ENCODE measurements at places on chromosomes 12 and 14.
A peak's percentile ranks its signal among the peaks of the same experiment; 100 is the strongest.

DNA sequence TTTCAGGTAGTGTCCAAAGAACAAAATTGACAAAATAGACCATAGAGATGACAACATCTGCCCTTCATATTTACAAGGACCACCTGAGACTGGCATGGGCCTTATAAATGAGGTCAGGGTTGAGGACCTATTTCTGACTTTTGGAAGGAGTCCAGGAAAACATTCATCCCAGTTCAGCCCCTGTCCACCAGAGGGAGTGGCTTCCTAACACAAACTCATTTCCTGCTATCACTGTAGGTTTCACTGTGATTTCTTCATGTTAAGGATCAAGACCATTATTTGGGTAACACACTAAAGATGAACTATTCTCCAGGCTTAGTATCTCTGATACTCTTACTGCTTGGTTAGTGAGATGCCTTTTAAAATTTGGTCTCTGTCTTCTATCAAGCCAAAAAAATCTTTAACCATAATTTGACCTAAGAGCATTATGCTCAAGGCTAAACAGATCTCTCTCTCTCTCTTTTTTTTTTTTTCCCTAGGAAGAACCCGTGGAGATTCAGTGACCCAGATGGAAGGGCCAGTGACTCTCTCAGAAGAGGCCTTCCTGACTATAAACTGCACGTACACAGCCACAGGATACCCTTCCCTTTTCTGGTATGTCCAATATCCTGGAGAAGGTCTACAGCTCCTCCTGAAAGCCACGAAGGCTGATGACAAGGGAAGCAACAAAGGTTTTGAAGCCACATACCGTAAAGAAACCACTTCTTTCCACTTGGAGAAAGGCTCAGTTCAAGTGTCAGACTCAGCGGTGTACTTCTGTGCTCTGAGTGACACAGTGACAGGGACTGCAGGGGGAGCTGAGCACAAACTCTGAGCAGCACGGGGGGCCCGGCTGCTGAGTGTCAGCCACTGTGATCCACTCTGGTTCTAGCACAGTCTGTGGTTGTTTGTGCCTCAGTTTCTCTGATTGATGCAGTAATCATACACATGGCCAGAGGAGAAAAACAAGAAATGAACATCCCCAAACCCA is 267.6 kb upstream of the OR4E1 start:
- DNase-seq = no peak

DNA sequence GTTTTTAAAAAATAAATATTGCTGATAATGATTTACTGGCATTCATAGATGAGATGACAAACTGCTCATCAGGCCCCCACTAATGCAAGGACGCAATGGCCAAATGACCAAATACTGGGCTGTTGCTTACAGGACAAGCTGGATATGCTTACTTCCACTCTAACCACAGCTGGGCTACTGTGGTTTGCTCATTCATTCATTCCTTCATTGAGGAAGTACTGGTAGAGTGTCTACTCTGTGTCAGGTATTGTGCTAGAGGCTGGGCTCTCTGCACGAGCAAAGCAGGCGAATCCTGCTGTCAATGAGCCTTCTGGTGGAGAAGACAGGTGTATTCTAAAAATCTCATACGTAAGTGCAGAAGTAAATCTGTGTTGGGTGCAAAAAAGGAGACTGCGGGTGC is 113.3 kb upstream of the SLC38A2 start:
- no peak for DNase-seq

DNA sequence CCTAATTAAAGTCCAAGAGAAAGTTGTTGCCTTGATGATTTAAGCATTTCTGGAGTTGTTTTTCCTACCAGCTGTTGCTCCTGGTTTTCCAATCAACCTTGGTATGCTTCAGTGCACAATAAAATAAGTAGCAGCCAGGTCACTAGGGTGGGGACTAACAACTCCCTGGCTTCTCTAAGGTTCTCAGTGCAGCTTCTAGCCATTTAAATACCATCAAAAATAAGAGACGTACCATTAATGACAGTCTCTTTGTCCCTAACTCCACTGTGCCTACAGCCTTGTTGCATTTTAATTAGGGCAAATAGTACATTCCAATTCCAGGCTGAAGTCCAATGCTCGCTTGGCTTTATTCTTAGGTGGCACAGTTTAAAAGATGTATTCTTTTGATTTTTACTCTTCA is 11.8 kb downstream of the STON2 start:
- no peak for DNase-seq

- no peak for DNase-seq
These were observed 9.0 kb upstream of the SIX1 start for GRCh38 chr14:60658211-60658690.

GRCh38 chr12:65189028-65189718 is 19.8 kb downstream of the LEMD3 start:
- DNase-seq = peak; percentile 56

DNA sequence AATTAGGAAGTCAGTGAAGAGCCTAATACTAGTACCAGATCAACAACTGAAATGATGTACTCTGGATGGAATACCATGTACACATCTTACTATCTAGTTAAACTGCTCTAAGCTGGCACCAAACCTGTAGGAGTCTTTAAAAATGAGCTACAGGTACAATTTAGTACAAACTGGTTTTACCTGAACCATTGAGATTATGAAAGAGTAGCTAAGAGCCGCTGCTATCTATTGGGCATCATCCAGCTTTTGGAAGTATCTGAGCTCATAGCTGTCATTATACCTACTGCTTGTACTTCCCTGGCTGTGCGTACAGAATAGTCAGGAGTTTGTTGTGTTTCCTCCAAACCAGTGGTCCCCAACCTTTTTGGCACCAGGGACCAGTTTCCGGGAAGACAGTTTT is 12.4 kb downstream of the TBC1D30 start:
- DNase-seq = no peak

GRCh38 chr12:52241205-52241842 is 8.3 kb downstream of the KRT7 start:
- no peak for DNase-seq

GRCh38 chr14:23128969-23129758 is 10.1 kb upstream of the CEBPE start:
- no peak for DNase-seq

GRCh38 chr14:100375266-100375962 is 52.3 kb downstream of the SLC25A47 start:
- peak; percentile 89 for DNase-seq

- no peak for DNase-seq
These were observed 140.2 kb downstream of the BCL11B start for GRCh38 chr14:99131632-99132271.

- no peak for DNase-seq
These were observed 158.5 kb downstream of the PRKCH start for GRCh38 chr14:61479746-61480502.

All from GM12864 (cell line).